Activated CD8-positive, alpha-beta T cell treated with anti-CD3 and anti-CD28 coated beads for 36 hours (primary cell): ENCODE measurements at places on chromosomes 7 and 10. TPM values are rescaled to one million over a fixed set of nuclear protein-coding genes. Genes with fewer than 3 reads are reported as not detected.

GRCh38 chr7:133601617-133602016 lies 348.7 kb downstream of the EXOC4 start:
- no peaks in the 10 kb centered on the region for H3K27me3 ChIP-seq
- no peak for DNase-seq
- no peaks in the 10 kb centered on the region for H3K36me3 ChIP-seq
- no peak overlapping the region for H3K4me3 ChIP-seq
- H3K27ac ChIP-seq, result no peak overlapping the region

- H3K27ac ChIP-seq, result no peak overlapping the region
- H3K4me3 ChIP-seq, result no peak overlapping the region
- peaks cover 7% of the 10 kb centered on the region for H3K27me3 ChIP-seq
- DNase-seq, result no peak
- H3K4me1 ChIP-seq, result no peaks in the 10 kb centered on the region
Observed at GRCh38 chr7:112360681-112361080, 89.6 kb upstream of the IFRD1 start.

DNA sequence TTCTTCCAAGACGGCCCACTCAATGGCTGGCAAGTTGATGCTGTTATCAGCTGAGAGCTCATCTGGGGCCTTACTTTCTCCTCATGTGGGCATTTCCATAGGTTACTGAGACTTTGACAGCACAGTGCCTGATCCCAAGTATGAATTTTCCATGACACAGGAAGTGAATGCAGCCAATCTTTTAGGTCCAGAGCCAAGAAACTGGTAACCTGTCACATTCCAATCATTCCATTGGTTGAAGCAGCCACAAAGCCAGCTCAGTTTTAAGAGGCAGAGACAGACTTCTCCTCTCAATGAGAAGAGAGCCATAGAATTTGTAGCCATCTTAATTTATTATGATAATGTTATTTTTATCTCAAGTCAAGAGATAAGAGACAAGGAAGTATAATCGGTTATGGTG lies 775.5 kb downstream of the CNTNAP2 start:
- H3K4me3 ChIP-seq, result no peak overlapping the region
- H3K4me1 ChIP-seq, result no peaks in the 10 kb centered on the region
- H3K36me3 ChIP-seq, result no peaks in the 10 kb centered on the region

DNA sequence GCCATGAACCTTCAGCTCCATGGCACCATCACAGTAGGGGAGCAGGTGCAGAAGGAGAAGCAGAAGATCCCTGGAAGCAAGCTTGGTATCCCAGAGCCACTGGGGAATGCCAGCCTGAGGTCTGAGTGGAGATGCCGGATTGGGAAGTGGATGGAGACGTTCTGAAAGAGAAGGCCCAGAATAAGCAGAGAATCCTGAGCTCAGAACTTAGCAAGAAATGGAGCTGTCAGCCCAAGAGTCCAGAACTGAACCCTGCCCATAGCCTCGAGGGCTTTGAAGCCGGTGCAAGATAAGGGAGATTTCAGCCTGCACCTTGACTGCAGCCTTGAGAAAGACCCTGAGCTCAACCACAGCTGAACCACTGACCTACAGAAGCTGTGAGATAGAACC lies 13.9 kb upstream of the GDF10 start:
- DNase-seq, result no peak
- H3K4me3 ChIP-seq, result no peak overlapping the region
- H3K27ac ChIP-seq, result no peak overlapping the region
- H3K4me1 ChIP-seq, result peaks cover 28% of the 10 kb centered on the region

- H3K27me3 ChIP-seq, result peaks cover 5% of the 10 kb centered on the region
- no peak overlapping the region for H3K4me3 ChIP-seq
- no peak overlapping the region for H3K27ac ChIP-seq
- no peak for DNase-seq
Observed at GRCh38 chr7:101265622-101266516, 21.0 kb upstream of the FIS1 start.

DNA sequence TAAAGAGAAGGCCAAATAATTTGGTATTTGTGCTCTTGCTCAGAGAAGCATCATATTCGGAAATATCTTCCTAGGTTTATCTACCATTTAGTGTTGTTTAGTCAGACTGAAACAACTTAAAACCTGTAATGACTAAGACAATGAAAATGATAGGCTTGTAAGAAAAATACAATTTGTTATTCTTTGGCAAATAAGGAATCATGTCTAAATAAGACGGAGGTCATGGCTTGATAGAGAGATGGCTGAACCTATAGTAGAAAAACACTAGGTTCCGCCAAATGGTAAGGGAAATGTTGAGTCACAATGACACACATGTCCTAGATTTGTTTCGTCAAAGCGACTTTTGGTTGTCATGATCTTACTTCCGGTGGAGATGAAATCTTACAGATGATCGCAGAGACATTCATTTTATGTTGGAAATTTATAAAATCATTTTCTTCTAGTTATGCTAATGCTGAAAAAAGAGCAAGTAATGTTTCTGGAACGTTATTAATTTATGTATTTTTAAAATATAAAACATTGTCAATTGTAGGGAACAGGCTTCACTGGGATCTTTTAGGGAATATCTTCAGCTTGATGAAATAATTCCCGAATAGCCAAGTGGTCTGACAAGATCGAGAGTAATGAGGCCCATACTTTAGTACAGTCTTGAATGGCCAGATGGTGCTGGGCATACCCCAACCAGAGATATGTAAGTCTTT lies 1.0 kb downstream of the SRGN start:
- H3K4me3 ChIP-seq, result peak overlapping the region; percentile 98
- DNase-seq, result peak; percentile 57
- peaks cover 1% of the 10 kb centered on the region for H3K27me3 ChIP-seq
- H3K27ac ChIP-seq, result peak overlapping the region; percentile 99

- no peak overlapping the region for H3K4me3 ChIP-seq
- no peaks in the 10 kb centered on the region for H3K27me3 ChIP-seq
- DNase-seq, result no peak
- no peak overlapping the region for H3K27ac ChIP-seq
- H3K4me1 ChIP-seq, result no peaks in the 10 kb centered on the region
Observed at GRCh38 chr7:30390736-30391636, 87.6 kb downstream of the NOD1 start.

DNA sequence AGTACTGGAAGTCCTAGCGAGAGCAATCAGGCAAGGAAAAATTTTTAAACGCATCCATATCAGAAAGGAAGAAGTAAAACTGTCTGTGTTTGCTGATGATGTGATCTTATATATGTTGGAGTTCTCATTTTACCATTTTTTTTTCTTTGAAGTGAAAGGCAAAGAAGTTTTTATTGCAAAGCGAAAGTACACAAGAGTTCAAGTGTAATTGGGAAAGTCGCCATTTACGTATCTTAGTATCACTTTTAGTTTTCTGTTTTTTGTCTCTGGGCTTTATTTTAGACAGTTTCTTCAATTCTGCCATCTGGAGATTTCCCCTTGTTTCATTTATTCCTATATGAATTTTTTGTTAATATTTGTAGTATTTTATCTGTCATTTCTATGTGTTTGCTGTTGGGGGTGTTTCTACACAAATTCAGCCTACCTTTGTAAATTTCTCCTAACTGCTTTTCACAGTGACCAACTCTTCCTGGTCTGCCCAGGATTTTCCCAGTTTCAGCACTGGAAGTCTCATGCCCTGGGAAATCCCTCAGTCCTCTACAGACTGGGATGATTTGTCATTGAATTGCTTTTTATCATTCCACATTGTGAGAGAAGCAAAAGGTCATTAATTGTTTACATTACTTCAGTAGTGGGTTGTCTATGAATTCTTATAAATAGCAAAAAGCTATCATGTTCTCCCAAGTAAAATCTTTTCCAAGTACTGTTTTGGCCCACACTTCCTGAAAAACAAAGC lies 23.2 kb downstream of the BET1 start:
- H3K36me3 ChIP-seq, result peaks cover 1% of the 10 kb centered on the region
- no peaks in the 10 kb centered on the region for H3K27me3 ChIP-seq
- no peak overlapping the region for H3K4me3 ChIP-seq
- H3K27ac ChIP-seq, result no peak overlapping the region
- H3K4me1 ChIP-seq, result peaks cover 2% of the 10 kb centered on the region

CALML3 gene
- not detected for total RNA-seq

MRLN gene
- not detected for total RNA-seq

DNA sequence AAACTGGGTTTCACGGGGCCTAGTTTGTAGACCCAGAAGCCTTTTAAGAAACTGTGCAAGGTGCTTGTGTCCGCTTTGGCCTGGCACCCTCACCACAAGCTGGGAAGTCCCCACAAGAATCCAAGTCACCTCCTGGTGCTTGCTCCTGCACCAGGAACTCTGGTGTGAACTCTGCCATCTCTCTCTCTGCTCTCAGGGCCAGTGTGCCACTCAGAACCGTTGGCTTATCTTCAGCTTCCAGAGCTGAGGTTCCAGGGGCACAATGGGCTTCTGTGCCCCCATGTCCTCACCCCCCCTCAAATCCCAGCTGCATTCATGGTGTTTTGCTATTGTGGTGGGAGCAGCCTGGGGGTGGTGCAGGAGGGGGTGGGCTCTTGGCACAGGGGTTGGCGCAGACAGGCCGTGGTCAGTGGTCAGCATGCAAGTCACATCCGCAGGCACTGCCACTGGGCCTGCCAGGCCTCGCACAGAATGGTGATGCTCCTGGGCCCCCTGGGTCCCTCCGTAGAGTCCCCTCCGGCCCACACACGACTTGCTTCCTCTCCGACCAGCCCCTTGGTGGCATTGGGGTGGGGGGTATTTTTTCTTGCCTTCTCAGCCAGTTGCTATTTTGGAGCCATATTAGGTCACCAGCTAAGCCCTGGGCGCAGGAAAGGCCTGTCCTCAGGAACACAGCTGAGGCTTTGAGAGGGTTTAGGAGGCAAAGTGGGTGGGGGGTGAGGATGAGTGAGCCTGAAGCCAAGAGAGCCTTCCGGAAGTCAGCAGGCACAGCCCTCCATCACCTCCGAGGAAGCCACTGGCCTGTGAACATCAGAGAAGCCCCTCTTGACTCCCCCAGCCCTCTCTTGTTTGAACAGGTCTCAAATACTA lies 3.0 kb downstream of the ZCCHC24 start:
- no peaks in the 10 kb centered on the region for H3K36me3 ChIP-seq
- H3K27me3 ChIP-seq, result peaks cover 12% of the 10 kb centered on the region
- no peak overlapping the region for H3K4me3 ChIP-seq
- no peak overlapping the region for H3K27ac ChIP-seq

- no peak overlapping the region for H3K27ac ChIP-seq
- no peaks in the 10 kb centered on the region for H3K4me1 ChIP-seq
- peaks cover 1% of the 10 kb centered on the region for H3K27me3 ChIP-seq
- no peak for DNase-seq
- H3K36me3 ChIP-seq, result no peaks in the 10 kb centered on the region
Observed at GRCh38 chr7:116354546-116355423, 144.4 kb downstream of the TES start.

GRCh38 chr7:100127866-100128636 lies 1.3 kb downstream of the MBLAC1 start:
- H3K4me1 ChIP-seq, result peaks cover 22% of the 10 kb centered on the region
- H3K36me3 ChIP-seq, result peaks cover 3% of the 10 kb centered on the region
- no peaks in the 10 kb centered on the region for H3K27me3 ChIP-seq
- peak overlapping the region; percentile 99 for H3K4me3 ChIP-seq
- peak overlapping the region; percentile 72 for H3K27ac ChIP-seq

GRCh38 chr7:91628742-91629141 lies 251.8 kb downstream of the MTERF1 start:
- no peak overlapping the region for H3K27ac ChIP-seq
- no peak overlapping the region for H3K4me3 ChIP-seq
- no peaks in the 10 kb centered on the region for H3K4me1 ChIP-seq
- DNase-seq, result no peak

CRHR2 gene
- total RNA-seq, result not detected

C10orf62 gene
- total RNA-seq, result not detected

- peaks cover 67% of the 10 kb centered on the region for H3K36me3 ChIP-seq
- DNase-seq, result no peak
- no peaks in the 10 kb centered on the region for H3K27me3 ChIP-seq
- peak overlapping the region; percentile 59 for H3K27ac ChIP-seq
Observed at GRCh38 chr10:17232276-17232960, 4.4 kb downstream of the VIM start.

DNA sequence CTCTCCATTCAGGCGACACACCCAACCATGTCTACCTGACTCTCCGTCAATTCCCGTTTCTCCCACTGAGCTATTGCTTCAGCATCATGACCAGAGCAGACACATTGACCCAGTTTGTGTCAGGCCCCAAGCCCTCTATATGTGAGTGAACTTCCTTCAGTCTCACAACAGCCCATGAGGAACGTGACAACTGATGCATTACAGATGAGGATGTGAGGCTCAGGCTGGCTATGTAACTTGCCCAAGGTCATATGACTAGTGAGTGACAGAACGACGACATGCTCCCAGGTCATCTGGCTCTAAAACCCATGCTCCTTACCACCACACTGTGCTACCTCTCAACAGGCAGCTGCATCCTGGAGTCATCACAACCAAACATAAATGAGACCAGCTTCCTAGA lies 3.7 kb downstream of the TMEM140 start:
- peaks cover 62% of the 10 kb centered on the region for H3K36me3 ChIP-seq
- H3K4me1 ChIP-seq, result peaks cover 62% of the 10 kb centered on the region
- H3K4me3 ChIP-seq, result no peak overlapping the region
- no peak for DNase-seq
- H3K27me3 ChIP-seq, result no peaks in the 10 kb centered on the region

- no peaks in the 10 kb centered on the region for H3K36me3 ChIP-seq
- no peak overlapping the region for H3K4me3 ChIP-seq
- no peaks in the 10 kb centered on the region for H3K4me1 ChIP-seq
- no peak for DNase-seq
- no peak overlapping the region for H3K27ac ChIP-seq
Observed at GRCh38 chr10:29857843-29858701, 201.3 kb downstream of the JCAD start.

GRCh38 chr7:93361853-93362252 lies 129.7 kb downstream of the VPS50 start:
- DNase-seq, result no peak
- H3K36me3 ChIP-seq, result peaks cover 3% of the 10 kb centered on the region
- H3K27ac ChIP-seq, result no peak overlapping the region
- no peaks in the 10 kb centered on the region for H3K4me1 ChIP-seq
- H3K4me3 ChIP-seq, result no peak overlapping the region
- no peaks in the 10 kb centered on the region for H3K27me3 ChIP-seq

DNA sequence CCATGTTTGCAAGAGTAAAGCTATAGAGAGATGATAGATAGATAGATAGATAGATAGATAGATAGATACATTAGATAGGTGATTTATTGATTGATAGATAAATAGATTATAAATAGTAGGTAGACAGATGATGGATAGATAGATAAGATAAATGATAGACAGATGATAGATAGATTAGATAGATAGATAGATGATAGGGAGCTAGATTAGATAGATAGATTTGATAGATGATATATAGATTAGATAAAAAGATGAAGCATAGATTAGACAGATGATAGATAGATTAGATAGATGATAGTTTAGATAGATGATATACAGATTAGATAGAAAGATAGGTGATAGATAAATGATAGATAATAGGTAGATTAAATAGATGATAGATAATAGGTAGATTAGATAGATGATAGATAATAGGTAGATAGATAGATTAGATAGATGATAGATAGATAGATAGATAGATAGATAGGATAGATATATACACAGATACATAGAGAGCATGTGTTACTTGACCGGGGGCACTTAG lies 243.3 kb upstream of the FOXK1 start:
- no peaks in the 10 kb centered on the region for H3K36me3 ChIP-seq
- no peak overlapping the region for H3K4me3 ChIP-seq
- H3K27me3 ChIP-seq, result peaks cover 3% of the 10 kb centered on the region
- H3K27ac ChIP-seq, result no peak overlapping the region
- no peaks in the 10 kb centered on the region for H3K4me1 ChIP-seq

- no peak overlapping the region for H3K27ac ChIP-seq
- no peaks in the 10 kb centered on the region for H3K36me3 ChIP-seq
- no peak overlapping the region for H3K4me3 ChIP-seq
- H3K27me3 ChIP-seq, result peaks cover 2% of the 10 kb centered on the region
- no peaks in the 10 kb centered on the region for H3K4me1 ChIP-seq
Observed at GRCh38 chr7:42714356-42714755, 197.5 kb downstream of the C7orf25 start.

TWNK gene
- 19.0 TPM for total RNA-seq

- H3K27ac ChIP-seq, result no peak overlapping the region
- H3K4me3 ChIP-seq, result no peak overlapping the region
- H3K4me1 ChIP-seq, result peaks cover 2% of the 10 kb centered on the region
- peaks cover 12% of the 10 kb centered on the region for H3K27me3 ChIP-seq
Observed at GRCh38 chr10:23294638-23295247, 49.9 kb downstream of the C10orf67 start.

WDFY4 gene
- 1.1 TPM for total RNA-seq
